Putamen (tissue), 1 donor: ENCODE measurements at places on chromosomes 2 and 18.

- no peak for DNase-seq
Observed at GRCh38 chr2:218516614-218517013, 51.5 kb downstream of the USP37 start.

DNA sequence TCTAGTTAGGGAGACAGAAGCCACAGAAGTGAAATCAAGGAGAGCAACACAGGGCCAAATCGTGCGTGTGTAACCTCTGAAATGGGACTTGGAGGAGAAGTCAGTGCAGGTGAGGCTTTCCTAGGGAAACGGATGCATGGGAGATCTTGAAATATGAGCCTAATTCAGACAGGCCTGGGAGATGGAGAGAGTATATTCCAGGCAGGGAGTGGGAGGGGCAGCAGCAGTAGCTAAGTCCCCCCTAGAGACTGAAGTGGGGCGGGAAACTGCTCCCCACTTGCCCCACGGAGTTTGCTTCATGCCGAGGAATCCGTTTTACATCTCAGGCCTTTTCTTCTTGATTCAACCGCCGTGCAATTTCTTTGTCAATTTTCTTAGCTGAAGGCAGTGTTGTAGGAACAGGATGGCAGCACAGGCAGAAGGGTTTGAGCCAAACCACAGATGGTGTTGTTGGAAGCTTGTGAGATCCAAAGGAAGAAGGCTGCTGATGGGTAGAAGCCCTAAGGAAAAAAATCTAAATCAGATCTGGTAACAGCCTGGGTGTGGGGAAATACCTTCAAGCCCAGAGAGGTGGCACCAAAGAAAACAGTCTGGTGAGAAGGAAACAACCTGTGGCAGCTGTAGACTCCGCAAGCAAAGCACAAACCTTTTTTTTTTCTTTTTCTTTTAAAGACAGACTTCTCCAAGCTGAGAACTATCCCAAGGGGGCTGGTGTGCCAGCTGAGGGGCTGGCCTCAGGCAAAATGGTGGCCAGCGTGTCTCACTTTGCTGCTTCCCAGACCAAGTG lies 40.2 kb downstream of the EPAS1 start:
- no peak for DNase-seq

GRCh38 chr2:49270091-49270490 lies 115.8 kb upstream of the FSHR start:
- DNase-seq = no peak

GRCh38 chr18:79797518-79798345 lies at the start of gene KCNG2:
KCNG2 (plus strand) TSS chr18:79797938; CDS start chr18:79863668, 65,730 bp downstream.
- DNase-seq = no peak

DNA sequence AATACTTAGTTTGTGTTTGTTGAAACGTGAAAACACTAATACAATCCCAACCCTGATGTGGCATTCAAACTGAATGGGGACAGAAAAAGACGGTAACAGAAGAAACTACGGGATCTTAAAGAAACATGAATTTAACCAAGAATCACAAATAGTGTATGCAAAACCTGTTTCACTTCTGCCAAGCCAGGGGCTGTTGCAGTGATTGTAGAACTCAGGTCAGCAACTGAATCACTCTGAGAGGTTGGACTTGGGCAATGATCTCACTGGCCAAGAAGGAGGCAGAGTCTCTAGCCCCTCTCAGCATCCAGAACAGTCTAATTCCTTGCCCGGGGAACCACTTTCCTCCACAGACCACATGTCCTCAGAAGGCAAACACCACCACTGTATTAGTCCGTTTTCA lies 54.9 kb upstream of the CRIM1 start:
- no peak for DNase-seq

DNA sequence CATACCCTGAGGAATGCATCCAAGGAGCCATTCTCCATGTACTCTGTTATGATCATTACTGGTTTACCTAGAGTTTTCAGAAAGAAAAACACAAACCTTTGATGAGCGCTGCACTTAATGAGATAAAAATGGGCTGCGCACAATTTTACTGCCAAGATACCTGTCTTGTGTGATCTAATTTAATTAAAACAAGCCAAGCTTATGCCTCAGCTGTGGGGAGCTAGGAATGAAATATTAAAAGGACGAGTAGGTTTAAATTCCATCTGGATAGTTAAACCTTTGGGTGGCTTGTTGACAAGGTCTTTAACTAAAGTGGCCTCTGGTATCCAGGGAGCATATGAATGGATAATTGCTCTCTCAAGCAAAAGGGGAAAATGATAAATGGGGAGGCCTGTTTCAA lies 135.0 kb downstream of the EPHA4 start:
- DNase-seq = no peak

DNA sequence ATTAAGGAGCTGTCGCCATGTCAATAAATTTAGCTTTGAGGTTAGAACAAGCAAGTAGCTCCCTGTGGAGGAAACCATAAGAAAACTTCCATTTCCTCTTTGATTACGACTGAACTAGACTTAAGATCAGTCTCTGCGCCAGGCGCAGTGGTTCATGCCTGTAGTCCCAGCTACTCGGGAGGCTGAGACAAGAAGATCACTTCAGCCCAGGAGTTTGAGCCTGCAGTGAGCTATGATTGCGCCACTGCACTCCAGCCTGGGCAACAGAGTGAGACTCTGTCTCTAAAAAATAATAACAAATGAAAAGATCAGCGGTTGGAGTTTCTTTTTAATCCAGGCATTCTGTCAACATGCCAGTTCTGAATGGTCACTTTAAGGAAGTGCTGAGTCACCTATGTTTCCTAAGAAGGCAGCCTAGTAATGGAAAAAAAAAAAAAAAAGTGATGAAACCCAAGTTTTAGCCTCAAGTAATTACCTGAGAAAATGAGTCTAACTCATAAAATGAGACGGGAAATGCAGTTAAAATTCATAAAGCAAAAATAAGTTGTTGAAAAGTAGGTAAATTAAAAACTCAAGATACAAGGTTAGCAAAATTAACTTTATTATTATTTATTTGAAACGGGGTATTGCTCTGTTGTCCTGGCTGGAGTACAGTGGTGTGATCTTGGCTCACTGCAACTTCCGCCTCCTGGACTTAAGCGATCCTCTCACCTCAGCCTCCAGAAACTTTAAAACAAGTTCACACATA lies 10.2 kb downstream of the C18orf32 start:
- DNase-seq = no peak
